ENCODE measurements at places on chromosomes 2 and 18.
A peak's percentile ranks its signal among the peaks of the same experiment; 100 is the strongest.

- peak; percentile 22 for DNase-seq
Measured at GRCh38 chr2:120520929-120521912, 175.3 kb downstream of the INHBB start.

GRCh38 chr2:144496092-144496976 lies 23.6 kb downstream of the ZEB2 start:
- DNase-seq = no peak

GRCh38 chr18:58761241-58761969 lies 90.1 kb downstream of the MALT1 start:
- DNase-seq = no peak

GRCh38 chr2:219852626-219853025 lies 225.2 kb downstream of the SLC4A3 start:
- DNase-seq = no peak

- no peak for DNase-seq
Measured at GRCh38 chr2:48161628-48162027, 255.3 kb upstream of the FBXO11 start.

- DNase-seq = no peak
Measured at GRCh38 chr2:159617100-159617499, 752 bp upstream of the BAZ2B start.

DNA sequence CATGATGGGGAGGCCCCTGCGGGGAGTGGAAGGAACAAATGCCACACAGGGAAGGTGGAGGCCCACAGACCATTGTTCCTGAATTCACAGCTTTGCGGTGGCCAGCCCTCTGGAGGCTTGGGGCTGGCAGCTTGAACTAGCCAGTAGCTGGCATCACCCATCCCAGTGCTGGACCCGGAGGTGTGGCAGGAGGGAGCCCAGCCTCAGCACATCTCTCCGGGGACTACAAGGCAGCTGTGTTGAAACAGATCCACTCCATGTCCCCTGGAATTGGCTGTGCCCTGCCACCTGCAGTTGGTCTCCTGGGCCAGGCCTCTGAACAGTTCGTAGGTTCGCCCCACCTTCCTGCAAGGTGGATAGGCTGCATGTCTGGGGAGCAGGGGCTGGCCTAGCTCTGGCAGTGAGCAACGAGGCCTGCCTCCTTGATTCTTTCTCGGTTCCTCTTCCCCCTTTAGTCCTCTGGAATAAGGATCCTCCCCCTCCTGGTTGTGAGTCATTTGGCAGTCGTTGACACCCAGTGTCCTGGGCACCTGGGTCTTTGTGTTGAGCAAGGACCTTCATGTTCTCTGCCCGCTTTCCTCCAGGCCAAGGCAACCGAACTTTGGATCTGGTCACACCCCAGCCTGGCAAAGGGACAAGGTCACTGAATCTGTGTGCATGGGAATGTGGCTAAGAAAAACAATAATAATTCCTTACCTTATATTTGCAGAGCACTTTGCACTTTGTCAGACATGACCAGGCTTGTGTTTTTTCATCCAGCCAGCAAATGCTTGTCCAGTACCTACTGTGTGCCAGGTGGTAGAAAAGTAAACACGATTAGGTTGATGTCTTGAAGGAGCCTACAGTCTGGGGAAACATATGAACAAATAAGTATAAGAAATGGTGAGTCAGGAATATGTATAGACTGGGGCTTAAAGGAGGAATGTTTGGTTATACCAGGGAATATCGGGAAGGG lies 55.0 kb upstream of the MCFD2 start:
- peak; percentile 65 for DNase-seq
